Fibroblast of the aortic adventitia (primary cell): ENCODE measurements at places on chromosomes 6 and 20.
A peak's percentile ranks its signal among the peaks of the same experiment; 100 is the strongest.

DNA sequence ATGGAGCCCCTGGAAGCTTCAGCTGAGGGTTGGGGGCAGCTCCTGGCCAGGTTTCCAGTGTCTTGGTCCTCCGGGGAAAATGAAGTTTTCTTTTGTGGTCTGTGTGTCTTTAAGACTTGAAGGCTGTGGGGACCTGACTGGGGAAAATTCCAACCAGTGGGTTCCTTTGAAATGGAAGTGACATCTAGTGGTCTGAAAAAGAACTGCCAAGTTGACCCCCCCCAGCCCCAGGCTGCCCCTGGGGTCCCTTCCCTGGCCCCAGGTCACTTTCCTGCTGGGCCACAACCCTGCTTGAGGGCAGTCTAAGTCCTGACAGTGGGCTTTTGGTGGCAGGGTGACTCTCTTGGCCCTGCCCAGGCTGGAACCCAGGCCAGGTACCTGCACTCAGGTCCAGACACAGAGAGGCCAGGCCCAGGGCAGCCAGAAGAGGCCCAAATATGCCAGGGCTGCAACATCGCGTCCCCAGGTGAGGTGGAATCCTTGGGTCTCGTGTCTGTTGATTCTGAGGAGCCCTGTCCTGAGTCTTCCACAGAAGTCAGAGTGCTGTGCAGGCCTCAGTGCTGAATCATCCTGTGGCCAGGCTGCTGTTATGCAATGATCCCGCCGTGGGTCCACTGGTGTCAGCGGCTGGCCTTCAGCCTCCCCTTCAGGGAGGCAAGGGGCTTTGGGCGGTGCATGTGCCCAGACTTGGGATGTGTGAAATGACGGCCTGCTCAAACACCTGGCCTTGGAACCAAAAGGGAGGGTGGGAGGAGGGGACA is 68.4 kb downstream of the VEGFA start:
- peak; percentile 77 for DNase-seq

- no peak for DNase-seq
Observed at GRCh38 chr6:13120483-13121482, 207.6 kb downstream of the TBC1D7 start.

GRCh38 chr6:159421586-159421985 is 252.4 kb downstream of the FNDC1 start:
- DNase-seq = no peak

- no peak for DNase-seq
Observed at GRCh38 chr20:10826111-10826510, 152.3 kb upstream of the JAG1 start.

DNA sequence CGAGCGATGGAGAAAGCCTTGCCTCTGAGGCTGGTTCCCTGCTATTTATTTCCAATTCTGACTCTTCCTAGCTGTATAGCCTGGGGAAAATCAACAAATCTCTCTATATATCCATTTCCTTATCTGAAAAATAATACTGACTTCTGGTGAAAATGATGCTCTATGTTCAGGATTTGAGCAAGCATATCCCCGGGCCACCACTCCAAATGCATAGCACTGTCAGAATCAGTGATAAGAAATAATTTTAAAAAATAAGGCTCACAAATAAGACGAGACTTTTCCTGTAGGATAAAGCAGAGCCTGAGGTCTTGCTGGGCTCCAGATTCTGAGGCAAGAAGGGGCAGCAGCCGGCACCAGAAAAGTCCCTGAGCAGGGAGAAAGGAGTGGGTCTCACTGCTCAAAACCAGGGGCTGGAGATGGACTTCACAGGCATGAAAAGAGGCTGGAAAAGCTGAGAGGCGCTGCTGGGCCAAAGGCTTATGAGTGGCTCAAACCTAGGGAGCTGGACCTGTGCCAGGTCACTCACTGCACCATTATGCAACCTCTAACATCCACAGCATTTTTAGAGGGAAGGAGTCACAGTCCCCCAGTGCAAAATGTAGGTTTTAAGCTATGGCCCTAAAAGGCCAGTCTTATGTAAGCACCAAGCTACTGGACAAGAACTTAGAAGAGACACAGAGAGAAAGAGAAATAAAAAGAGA is 48.1 kb upstream of the SLC17A4 start:
- peak; percentile 7 for DNase-seq

DNA sequence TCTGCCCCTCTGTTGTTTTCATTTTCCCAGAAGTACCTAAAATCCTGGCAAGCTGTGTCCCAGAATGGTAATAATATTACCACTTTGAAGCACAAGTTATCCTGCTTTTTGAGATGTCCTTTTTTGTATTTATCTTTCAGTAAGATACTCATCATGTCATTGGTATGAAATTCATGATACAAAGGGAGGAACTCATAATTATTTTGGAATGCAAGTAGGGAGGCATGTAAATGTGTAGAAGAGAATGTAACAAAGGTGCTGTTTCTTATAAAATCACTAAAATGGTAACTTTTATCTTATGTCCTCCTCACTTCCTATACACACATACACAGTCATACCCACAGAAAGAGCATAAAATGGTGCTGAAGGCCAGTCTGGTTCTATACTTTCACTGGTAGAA is 109.9 kb downstream of the CD2AP start:
- DNase-seq = peak; percentile 22

- DNase-seq = no peak
Observed at GRCh38 chr6:122308074-122308473, 91.4 kb upstream of the HSF2 start.

GRCh38 chr6:89357390-89357789 is 4.9 kb upstream of the UBE2J1 start:
- DNase-seq = no peak

GRCh38 chr6:146814148-146814750 is 215.5 kb downstream of the ADGB start:
- no peak for DNase-seq

- DNase-seq = peak; percentile 99
Observed at GRCh38 chr6:27871924-27872638, 40.1 kb downstream of the OR2B2 start.

DNA sequence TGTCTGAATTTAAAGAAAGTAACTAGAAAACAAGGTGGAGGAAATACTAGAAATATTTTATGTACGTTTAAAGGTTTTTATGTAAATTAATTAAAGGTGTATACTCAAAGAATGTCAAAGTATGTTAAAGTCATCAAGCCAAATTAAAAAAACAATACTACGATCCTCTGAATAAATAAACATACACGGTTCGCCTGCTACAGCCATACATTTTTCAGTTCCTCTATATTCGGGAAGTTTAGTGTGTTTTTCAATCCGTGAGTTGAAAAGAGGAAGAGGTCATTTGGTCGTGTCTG is 626 bp downstream of the STX7 start:
- DNase-seq = no peak

DNA sequence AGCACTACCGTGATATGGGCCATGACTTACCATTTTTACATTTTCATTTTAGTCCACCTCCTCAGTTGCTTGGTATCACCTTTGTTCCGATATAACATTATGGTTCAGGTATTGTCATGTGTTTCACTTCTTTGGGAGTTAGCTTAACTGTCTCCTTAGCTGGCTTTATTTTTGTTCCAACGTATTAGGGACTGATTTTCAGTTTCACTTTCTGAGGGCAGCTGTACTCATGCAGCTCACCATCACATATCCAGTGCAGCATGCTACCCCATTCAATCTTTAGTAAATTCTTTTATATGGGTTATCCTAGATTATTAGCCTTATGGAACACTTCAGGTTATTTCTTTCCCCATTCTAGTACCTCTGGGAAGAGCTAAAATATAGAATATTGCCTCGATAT is 362.2 kb upstream of the IRAK1BP1 start:
- DNase-seq = peak; percentile 5

DNA sequence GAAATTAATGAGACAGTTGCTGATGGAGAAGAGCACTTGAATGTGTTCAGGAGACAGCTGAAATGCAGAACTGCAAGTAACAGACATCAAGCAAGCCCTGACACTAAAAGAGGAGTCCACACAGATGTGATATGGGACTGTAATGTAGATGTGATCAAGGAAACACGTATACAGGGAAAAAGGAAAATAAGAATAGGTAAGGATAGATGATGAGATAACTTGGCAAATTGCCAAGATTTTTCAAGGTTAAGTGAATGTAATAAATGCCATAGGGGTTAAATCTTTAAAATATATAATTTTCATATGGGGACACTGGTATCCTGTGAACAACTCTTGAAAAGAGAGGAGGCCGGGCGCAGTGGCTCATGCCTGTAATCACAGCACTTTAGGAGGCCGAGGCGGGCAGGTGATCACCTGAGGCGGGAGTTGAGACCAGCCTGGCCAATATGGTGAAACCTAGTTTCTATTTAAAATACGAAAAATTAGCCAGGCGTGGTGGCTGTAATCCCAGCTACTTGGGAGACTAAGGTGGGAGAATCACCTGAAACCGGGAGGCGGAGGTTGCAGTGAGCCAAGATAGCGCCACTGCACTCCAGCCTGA is 7.2 kb upstream of the SNX14 start:
- peak; percentile 7 for DNase-seq

DNA sequence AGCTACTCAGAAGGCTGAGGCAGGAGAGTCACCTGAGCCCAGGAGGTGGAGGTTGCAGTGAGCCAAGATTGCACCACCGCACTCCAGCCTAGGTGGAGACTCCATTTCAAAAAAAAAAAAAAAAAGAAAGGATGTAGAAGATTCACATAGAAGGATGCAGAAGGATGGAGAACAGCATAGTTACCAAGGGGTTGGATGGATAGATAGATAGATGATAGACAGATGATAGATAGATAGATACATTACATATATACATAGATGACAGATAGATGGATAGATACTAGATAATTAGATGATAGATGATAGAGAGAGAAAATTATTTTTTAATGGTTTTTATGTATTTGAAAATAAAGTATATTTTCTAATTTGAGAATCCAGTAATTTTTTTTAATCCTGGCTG is 160.7 kb upstream of the ARID1B start:
- DNase-seq = no peak

DNA sequence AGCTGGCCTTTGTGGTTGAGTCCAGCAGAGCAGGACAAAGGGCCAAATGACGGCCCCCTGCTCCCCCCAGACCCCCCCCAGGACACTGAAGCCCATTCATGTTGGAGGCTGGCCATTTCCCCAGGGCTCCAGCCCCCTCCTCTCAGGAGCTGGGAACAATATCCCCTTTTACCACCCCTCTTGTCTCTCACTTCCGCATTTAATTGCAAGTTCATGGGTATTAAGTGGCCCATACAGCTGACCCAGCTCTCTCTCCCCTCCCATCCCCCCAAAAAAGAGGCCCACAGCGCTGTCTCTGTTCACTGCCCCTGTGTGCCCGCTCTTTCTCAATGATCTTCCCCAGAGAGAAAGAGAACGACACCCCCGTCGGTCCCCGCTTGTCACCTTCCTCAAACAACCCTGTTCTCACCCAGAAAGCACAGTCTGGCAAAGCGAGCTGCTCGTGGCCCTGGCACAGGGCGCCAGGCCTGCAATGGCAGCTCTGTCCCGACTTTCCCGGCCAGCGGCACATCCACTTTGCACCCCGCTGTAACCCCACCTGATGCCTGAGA is 30.4 kb downstream of the PREX1 start:
- DNase-seq = no peak

DNA sequence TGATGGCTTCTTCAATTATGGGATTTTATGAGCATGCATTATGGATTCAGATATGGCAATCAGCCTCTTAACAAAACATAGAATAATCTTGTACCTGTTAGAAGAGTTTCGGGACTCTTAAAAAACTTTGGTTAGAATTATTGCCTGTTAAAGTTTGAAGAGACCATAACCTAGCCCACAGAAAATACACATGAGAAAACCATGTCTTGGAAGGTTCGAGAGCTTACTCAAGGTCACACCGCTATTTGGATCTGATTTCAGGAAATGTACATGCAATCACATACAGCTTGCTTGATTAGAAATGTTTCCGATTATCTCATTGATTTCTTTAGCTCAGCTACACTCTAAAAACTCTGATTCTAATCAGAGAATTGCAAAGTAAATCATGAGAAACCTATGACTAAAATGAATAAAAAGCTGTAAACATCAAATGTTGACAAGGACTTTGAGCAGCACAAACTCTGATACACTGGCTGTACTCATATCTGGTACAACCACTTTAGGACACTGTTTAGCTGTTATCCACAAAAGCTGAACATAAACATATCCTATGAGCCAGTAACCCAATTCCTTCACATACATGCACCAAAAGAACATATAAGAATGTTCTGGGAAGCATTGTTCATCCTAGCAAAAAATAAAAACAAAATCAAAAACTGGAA is 16.3 kb downstream of the STX7 start:
- no peak for DNase-seq
